Coronary artery (tissue), 2 donors: ENCODE measurements at places on chromosomes 5 and 9.

GRCh38 chr5:139472386-139473030 is 1.7 kb downstream of the SMIM33 start:
- DNase-seq, result no peak

GRCh38 chr9:92738661-92739081 is 26.0 kb downstream of the BICD2 start:
- no peak for DNase-seq

GRCh38 chr9:19378647-19379046 is 1.4 kb downstream of the RPS6 start:
- no peak for DNase-seq

DNA sequence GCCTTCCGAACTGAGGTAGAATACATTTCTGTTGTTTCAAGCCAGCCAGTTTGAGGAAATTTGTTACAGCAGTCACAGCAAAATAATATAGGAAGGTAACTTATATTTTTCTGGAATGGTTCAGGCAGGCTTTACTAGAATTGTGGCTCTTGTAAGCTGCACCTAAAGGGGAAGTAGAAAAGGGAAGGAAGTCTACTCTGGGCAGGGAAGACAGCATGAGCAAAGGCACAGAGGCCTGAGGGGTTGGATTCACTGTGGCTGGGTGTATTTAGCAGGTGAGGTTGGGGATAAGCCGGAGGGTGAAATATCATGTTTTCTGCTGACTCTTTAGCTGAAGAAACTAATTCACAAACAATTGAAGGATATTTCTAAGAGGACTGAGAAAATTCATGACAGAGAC is 183.5 kb downstream of the GAS1 start:
- no peak for DNase-seq

DNA sequence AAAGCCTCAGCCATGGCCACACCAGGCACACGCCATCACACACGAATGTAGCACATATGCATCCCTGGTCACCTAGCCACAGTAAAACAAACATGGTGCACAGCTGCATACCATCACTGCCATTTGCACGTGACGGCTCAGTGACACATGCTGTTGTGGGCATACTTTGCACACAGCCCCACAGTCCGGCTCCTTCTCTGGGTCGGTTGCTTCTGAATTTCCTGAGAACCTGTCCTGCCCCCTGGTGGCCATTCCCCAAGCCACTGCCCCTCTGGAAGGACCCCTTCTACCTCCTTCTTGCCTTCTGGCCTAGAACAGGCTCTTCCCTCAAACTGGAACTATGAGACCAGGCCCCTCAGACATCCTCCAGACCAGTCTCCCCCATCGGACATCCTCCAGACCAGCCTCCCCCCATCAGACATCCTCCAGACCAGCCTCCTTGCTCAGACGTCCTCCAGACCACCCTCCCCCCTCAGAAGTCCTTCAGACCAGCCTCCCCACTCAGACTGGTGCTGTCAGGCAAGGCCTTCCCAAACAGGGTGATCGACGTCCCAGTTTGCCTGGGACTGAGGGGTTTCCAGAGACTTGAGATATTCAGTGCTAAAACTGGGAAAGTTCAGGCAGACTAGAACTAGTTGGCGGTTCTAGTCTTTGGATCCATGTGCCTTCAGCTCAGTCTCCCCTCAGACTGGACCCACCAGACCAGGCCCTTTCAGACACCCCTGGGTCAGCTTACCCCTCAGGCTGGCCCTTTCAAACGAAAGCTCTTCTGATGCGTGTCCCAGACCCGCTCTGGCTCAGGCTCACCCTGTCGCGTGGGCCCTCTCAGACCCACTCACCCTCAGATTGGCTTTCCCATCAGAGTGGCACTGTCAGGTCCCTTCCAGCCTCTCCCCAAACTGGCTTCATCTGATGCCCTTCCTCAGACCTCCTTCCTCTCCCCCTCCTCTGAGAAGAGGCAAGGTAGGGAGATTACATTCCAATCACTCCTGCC is 24.3 kb upstream of the ENHO start:
- DNase-seq, result peak; percentile 70

DNA sequence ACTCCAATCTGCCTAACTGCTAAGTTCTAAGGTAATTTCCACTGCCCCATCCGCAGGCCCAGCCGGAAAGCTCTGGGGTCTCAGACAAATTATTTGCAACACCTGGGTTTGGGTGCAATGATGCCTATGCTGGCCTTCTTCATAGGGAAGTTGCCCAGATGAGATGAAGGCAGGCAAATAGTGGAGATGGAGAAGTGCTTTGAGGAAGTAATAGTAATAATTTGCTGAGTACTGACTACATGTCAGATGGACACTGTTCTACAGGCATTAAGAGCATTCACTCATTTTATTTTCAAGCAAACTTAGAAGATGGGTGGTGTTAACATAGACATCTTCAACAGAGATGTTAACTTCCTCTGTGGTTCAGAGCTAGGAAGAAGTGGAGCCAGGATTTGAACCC is 3.8 kb downstream of the PCDH12 start:
- no peak for DNase-seq

DNA sequence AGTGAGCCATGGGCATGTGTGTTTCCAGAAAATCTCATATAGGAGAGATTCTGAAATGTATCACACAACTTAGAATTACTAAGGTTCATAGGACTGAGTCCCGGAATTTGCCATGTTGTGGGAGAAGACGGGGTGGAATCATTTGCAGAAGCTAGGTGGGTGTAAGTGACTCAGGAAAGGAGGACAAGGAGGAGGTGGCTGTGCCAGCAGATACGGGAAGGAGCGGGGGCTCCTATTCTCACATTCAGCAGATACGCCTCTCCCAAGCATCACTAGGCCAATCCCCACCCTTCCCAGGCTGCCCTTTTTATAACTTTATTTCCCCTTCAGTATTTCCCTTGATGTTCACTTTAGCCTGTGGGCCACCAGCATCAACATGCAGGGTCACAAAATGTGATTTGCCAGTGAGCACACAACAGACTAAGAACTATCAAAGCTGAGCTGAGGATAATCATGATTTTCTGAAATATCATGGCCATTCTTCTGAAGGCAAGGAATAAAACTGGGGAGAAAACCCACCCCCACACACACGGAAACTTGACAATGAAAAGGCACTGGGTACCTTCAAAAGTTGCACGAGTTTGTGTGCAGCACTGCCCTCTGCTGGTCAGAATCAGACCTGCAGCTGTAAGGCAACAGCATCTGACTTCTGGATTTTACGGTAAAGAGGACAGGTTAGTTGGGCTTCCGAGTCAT is 133.2 kb downstream of the MTX3 start:
- no peak for DNase-seq

DNA sequence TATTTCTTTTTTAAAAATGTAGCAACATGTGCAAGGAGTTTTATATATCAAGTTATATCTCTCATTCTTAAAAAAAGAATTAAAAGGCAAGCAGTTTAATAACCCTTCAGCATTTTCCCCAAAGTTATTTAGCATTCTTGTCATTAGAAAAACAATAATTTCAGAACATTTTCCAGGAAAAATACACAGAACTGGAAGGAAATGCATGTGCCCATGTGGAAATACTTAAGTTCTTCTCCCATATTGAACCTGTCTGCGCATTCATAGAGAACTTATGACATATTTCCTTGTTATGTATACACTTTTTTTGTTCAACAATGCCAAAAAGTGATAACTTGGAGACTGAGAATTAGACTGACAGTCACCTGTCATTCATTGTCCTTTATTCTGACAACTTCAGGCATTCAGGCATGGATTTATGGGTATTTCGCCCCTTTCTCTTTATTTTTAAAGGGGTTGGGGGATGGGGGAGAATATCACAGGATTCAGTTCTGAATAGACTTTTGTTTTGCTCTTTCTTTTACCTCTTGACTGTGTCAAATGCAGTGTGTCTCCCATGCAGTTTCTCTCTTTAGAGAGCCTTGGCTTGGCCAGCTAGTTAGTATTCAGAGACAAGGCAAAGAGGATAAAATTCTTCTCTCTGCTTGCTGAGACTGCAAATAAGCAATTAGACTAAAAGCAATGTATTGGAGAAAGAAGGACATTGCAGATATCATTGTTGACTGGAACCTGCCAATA is 701.0 kb downstream of the NR2F1-AS1 start:
- no peak for DNase-seq

DNA sequence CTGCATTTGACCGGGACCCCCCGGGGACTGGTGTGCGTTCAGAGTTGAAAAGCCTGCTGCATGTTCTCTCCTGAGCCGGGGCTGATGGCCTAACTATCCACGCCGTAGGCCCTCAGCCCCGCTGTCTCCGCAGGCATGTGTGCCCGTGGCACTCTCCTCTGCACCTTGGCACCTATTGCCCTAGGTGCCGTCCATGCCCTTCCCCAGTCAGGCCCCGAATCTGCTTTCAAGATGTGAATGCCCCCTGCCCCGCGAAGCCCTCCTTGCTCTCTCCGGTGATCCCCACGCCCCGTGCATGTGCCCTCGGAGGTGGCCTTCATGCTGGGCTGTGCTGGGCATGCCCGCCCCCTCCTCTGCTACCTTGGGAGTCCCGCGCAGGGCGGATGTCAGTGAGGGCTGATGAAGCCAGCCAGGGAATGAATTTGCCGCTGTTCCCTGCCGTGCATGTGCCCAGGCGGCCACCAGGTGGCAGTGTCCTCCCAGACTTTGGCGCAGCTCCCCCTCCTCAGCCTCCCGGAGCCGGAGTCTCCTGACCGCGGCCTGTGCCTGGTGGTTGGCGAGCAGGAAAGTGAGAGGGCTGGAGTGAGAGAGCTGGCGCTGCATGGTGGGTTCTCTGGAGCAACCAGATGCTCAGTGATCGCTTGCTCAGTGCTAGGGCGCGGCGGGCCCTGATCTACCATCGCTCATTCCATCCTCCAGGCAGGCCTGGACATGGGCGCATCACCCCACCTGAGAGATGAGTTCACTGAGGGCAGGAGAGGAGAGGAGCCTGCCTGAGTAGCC is 112.9 kb upstream of the LMX1B start:
- DNase-seq, result no peak

- DNase-seq, result no peak
These were observed 17.0 kb upstream of the CDK20 start for GRCh38 chr9:87991151-87991870.

- DNase-seq, result no peak
These were observed at the start of gene SVEP1 for GRCh38 chr9:110579034-110579861. Gene SVEP1, minus strand, starts transcription at chr9:110579741. Its CDS starts 198 bp downstream, at chr9:110579543.

- DNase-seq, result peak; percentile 96
These were observed 108.7 kb downstream of the RXRA start for GRCh38 chr9:134434894-134435506.

DNA sequence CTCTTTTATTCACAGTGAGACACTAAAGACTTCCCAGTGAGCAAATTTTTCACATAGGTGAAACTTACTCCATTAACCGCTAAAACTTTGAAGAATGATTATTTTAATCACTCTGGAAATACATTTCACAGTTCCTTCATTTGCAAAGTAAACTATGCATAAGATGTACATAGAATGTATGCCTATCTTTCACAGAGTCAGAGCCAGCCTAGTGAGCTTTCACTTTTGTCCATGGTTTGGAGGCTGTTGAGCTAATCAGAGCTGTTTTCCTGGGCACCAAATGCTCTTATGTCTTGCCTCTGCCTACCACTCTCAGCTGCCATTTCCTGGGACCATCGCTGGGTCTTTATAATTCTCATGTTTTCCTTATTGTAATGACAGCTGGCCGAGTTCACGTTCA is 67.3 kb downstream of the PDE8B start:
- DNase-seq, result no peak

DNA sequence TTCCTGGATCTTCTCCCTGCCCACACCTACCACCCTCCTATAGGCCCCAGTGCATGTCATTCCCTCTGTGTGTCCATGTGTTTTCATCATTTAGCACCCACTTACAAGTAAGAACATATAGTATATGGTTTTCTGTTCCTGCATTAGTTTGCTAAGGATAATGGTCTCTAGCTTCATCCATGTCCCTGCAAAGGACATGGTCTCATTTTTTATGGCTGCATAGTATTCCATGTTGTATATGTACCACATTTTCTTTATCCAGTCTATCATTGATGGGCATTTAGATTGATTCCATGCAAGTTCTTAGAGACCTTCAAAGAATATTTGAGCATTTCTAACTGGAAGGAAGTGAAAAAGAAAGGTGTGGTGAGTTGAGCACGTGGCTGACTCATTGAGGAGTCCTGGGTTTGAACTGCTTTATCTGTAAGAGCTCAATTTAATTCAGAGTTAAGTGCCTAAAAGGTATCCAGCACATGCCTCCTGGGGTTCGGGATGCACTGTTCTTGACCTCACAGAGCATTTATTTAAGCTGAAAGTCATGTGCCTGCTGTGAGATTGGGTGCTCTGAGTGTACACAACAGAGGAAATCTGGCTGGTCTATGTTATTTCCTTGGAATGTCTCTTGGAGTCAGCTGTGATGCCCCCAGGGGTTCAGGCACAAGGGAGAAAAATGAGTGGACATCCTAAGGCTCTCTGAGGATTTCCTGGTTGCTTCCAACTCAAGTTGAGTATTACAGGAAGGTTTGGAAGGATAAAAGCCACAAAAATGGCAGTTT is 56.4 kb downstream of the SH3GL2 start:
- DNase-seq, result no peak

GRCh38 chr5:80296121-80296520 is 23.7 kb upstream of the SPZ1 start:
- DNase-seq, result no peak

DNA sequence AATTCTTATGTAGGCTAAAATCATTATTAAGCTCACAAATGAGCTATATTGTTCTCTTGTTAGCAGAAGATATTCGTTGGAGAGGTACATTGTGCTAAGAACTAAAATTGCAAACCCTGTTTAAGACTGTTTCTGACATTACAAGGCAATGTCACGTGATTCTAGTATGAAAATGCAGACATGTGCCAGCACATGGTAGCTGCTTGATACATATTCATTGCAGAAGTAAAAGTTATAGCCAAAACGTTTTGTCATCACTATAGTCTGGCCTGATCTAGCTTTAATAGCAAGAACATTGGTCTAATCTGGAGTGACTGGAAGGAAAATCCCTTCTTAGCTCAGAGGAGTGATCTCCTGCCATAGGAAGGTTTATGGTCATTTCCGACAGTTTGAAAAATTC is 144.7 kb downstream of the CFAP90 start:
- no peak for DNase-seq

DNA sequence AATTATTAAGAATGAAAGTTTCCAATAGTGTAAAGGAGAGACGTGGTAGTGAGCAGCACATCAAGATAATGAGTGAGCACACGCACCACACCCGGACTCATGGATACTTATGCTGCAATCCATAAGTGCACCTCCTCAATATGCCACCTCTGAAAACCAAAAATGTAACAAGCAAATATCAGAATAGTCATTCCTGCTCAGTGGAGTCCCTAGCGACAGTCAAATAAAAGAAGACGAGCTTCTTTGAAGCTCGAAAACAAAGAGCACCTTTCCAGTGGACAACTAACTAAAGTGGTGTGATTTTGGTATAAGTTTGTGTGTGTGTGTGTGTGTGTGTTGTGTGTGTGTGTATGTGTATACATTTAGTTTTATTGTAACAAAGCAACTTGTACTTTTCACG is 241.3 kb downstream of the DEPDC1B start:
- DNase-seq, result no peak

- no peak for DNase-seq
These were observed 49.0 kb upstream of the TNPO1 start for GRCh38 chr5:72767289-72768010.

GRCh38 chr5:138655530-138656190 is 80.5 kb upstream of the HSPA9 start:
- no peak for DNase-seq

- peak; percentile 95 for DNase-seq
These were observed at the start of gene CLINT1 for GRCh38 chr5:157858527-157859226. Gene CLINT1, minus strand, starts transcription at chr5:157859145. Its CDS starts 175 bp downstream, at chr5:157858970.

GRCh38 chr9:125810161-125810560 is 63.0 kb downstream of the PBX3 start:
- no peak for DNase-seq
